ENCODE measurements at places on chromosomes 2 and 18.

DNA sequence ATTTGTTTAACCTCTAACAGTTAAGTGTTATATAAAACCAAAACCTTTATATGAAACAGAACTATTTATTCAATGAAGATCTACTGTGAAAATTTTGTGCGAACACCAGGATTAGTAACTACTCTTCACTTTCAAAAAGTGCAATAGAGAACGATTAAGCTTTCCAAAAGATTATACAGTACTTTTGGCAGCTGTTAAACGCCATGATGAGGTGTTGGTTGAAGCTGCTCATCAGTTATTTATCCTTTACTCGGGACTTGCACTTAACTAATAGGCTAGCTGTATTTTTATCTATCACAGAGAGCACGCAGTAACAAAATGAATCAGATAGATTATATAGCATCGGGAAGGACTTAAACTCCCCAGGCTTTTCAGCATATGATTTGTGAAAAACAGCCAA, 113.6 kb downstream of the GCA start:
- no peak for DNase-seq

DNA sequence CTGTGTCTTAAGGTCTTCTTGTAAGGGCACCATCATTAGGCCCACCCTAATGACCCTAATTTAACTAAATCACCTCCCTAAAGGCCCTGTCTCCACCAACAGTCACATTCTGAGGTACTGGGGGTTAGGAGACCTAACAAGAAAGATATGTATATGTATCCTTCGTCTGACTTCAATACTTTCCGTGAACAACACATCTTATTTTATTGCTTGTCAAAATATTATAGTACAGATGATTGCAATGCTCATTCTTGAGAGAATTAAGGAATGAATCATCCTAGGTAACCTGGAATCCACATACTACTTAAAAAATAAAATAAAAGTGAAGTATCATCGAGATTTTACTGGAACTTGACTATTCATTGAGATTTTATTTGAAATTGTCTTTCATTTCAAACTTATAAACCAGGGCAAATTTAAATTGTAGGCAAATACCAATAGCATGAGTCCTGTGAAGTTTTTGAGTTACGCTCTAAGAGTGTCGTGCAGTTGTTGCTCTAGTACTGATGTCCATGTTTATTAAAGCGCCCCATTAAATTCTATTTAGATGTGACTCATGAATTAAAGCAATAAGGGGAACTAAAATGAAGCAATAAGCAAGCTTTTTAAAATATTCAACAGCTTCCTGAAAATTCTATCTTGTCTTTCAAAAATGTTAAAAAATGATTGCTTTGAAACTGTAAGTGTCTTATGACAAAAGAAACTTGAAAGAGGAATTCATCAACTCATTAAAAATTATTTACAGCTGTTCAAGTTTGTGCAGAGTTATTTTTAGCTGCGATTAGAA, 40.0 kb downstream of the CCDC102B start:
- no peak for DNase-seq

DNA sequence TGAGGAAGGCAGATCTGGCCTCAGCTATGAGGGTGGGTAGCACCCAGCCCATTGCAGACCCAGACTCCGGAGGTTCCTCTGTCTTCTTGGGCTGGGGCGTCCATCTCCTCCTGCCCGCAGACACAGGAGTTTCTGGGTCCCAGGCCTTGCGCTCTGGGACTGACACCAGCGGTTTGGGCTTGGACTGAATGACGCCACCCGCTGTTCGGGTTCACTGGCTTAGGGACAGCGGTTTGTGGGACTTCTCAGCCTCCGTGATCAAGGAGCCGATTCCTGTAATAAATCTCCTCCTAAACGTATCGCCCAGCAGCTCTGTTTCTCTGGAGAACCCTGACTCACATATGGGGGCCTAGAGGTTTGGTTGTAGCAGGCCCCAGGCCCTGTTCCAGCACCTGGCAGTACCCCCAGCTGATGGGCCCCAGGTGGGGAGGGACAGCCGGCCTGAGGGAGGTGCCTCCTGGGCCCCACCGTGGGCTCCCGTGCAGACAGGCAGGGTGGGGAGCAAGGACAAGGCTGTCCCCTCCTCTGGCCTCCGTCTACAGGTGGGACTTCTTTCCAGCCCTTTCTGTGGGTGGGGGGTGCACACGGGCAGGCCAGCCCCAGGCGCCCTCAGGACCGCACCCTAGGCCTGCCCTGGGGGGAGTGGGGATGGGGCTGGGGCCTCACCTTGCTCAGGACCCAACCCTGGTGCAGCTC, 4.5 kb upstream of the AQP12A start:
- DNase-seq, result no peak

DNA sequence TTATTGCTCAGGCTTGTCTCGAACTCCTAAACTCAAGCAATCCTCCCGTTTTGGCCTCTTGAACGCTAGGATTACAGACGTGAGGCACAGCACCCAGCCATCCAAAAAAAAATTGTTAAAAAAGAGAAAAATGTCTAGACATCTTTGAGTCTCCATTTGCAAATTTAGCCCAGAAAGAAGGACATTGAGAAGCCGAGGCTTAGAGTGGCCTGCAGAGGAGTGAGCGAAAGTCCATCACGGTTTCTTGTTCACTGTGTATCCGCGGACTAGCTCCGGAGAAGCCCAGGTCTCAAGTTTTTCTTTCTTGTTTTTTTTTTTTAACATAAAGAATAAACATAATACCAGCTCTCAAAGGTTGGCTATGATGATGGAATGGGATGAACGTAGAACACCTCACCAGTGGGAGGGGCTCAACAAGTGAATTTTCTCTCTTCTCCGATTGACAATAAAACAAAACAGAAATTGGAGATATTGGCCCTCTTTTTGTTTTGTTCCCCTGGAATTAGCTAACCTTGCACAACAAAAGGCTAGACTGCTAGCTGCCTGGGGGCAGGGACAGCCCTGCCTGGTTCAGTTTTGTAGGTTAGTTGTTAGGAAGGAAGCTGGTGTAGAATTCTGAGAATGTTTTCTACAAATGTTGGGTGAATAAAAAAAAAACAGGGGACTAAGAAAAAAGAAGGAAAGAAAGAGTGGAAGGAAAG, 163.4 kb downstream of the MYCN start:
- DNase-seq, result no peak
